Left kidney (tissue), 8 donors: ENCODE measurements at places on chromosomes 2 and 18. TPM values are rescaled to one million over a fixed set of nuclear protein-coding genes. Genes with fewer than 3 reads are reported as not detected.

DNA sequence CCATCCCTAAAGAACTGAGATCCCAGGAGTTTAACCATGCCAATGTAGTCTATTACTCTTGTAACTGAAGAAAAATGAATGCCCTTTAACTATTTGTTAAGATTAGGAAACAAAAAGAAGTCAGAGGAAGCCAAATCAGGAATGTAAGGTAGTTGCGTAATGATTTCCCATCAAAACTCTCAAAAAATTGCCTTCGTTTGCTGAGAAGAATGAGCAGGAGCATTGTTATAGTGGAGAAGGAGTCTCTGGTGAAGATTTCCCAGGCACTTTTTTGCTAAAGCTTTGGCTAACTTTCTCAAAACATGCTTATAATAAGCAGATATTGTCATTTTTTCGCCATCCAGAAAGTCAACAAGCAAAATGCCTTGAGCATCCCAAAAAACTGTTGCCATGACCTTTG lies 224.0 kb upstream of the SIX2 start:
- DNase-seq, result no peak

DNA sequence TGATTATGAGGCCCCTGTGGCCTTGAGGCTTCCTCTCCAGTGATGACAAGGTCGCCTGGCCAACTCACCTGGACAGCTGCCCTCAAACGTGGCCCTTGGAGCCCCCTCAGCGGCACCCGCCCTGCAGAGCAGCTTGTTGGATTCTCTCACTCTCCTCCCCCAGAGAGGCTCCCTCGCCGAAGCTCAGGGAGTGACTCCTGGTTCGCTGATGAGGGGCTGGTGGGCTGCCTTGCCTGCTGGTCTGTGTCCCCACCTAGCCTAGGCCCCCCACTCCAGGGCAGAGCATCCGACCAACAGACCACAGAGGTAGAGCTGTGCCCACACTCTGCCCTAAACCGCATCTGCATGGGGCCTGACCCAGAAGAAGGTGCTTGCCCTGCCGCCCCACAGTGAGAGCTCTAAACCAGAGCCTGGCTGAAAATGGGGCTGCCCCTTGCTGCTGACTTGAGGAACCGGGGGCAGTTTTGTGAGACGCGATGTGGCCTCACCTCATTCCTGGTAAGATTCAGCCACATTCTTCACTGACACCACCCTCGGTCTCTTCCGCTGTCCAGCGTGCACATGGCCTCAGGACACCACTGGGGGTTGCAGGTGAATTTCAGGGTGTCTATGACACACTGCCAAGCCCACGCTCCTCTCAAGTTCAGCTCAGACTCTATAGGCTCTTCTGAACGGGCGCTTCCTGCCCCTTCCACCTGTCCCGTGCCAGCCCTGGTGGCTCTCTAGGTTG lies 131.6 kb downstream of the CABLES1 start:
- no peak for DNase-seq

DNA sequence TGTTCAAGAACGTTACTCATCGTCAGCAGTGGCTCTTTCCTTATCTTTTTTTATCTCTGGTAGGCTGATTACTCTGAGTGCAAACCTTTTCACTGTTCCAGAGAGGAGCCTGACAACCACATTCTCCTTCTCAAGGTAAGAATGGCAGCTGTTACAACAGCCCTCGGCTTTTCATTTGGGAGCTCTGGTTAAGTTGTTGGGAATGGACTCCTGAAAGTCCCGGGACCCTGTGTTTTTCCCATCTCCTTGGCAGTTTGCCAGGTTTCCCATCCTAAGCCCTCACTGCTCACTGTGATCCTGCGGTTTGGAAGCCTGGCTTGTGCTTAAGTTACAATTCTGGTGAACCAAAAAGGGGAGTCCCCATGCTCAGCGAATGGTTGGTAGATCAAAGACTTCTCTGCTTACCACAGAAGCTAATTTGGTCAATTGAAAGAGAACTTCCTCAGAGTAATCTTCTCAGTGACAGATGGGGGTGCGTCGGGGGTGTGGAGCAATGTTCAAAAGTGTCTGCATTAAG lies 122.3 kb downstream of the LYPD6B start:
- DNase-seq, result peak; percentile 64

GRCh38 chr2:100411841-100412292 lies 5.6 kb downstream of the CHST10 start:
- DNase-seq, result no peak

GRCh38 chr18:45449418-45450227 lies 165.7 kb upstream of the SLC14A2 start:
- DNase-seq, result peak; percentile 39

- DNase-seq, result no peak
These were observed 129.3 kb downstream of the NUP35 start for GRCh38 chr2:183253441-183254130.

Gene ANKRD30BL
- 0.85 TPM for polyA plus RNA-seq

DNA sequence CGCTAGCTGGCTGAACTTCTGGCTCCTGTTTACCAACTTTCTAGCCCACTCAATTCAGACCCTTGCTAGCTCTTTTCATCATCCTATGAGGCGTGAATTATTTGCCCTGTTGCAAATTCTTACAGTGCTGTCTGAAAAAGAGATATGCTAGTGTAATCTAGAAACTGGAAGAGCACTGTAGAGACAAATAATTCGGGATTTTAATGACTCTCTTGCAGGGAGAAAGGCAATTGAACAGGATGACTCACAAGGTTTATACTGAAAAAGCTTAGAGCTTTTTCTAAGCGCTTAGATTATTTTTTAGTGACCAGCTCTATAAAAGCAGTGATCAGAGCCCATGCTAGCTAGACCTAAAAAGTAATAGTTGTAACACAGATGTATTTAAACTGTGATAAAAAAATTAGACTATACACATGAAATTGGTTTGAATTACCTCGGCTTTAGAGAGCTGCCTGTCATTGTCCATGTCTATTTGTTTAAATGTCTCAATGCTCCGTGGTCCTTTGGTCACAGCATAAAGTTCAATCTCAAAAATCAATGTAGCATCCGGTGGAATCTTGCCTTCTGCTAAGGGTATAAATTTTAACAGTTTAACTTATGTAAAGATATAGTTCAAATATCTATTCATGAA lies 9.1 kb downstream of the FKBP7 start:
- DNase-seq, result no peak

- DNase-seq, result no peak
These were observed 146.5 kb downstream of the DDX1 start for GRCh38 chr2:15738225-15738546.

DNA sequence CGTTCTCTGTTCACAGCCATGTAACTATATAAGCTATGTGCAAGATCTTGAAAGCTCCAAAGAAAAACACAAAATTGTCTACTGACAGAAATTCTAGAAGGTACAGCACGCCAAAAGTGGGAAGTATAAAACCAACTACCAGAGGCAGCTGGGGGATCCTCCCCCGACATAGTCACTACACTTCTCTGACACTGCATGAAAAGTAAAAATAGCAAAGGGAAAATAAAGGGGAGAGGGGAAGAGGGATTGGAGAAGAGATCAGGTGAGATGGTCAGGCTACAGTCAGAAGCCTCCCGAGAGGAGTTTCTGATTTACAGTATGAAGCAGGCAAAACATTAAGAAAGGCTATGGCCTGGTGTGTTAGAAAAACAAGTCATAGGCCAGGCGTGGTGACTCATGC lies 39.8 kb upstream of the PCBP1 start:
- DNase-seq, result no peak

- DNase-seq, result no peak
These were observed 71.2 kb upstream of the DOCK10 start for GRCh38 chr2:225113371-225114015.

GRCh38 chr2:192373221-192373620 lies 178.5 kb upstream of the TMEFF2 start:
- no peak for DNase-seq

Gene SLC9A2
- polyA plus RNA-seq, result 8.0 TPM

Gene COL4A3
- 79.8 TPM for polyA plus RNA-seq

DNA sequence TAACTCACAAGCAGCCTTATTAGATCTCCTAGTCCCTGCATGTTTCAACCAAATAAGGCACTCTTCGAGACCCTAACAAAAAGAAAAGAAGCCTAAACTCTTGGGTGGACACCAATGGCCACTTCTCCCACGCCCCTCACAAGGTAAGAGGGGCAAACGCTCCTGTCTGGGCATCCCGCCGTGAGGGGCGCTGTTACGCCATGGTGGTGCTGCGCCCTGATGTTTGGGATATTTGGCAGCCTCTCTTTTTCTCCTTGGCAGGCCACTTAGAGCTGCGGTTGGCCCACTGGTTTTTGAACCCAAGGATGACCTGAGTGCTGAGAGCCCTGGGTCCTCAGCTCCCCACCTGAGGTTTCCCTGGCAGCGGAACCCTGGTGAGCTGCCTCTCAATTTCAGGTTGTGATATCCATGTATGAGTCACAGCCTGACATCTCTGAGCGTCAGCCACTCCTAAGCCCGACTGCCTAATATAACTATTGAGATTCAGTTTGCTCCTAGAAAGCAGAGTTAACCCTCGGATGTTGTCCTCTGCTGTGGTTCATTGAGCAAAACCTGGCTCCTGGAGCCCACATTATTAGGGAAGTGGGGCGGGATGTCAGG lies 103.3 kb downstream of the COL6A3 start:
- DNase-seq, result no peak

DNA sequence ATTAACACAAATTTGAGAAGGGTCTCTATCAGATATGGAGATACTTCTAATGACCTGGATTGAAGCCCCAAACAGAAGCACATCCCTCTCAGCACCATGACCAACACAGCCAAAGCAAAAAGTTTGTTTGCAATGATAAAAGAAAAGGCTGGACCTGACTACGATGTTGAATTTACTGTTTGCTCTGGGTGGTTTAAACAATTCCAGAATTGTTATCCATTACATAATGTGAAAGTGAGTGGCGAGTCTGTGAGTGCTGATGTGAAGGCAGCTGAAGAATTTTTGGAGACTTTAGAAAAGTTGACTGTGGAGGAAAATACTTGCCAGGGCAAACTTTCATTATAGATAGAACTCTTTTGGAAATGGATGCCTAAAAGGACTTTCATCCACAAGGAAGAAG lies 17.4 kb upstream of the DLX2 start:
- DNase-seq, result no peak

DNA sequence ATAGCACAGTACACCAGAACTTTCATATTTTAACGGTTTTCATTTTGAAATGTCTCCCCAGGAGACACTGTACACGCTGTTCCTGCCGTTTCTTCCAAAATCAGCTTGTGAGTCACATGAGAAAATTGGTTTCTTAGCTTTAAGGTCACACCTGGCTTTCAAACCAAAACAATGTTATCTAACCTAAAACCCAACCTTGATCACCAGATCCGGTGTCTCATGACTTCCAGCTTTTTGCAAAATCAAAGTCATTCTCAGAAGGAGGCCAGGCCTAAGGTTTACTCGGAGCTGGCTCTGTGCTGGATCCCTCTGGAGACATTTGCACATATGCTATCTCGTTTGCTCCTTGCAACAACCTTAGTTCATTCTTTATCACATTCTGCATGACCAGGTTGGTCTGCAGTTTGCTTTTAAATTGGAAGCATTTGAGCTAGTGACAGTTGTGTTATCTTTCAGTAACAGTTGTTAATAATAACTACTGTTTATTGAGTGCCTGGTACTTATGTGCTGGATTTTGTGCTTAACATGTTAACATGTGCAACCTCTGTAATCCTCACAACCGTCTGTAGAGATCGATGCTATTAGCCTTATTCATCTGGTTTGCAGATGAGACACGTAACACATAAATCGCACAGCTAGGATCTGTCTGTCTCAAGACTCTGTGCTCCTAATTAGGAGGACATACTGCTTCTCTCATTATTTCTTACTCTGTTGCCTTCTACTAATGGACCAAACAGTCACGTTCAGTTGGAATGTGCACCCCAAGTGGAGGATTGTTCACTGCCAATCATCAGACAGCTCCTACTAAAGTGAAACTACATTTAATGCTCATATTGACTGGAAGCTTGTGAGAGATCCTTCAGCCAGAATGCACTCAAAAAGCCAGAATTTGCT lies 105.5 kb downstream of the RNF144A start:
- DNase-seq, result no peak

Gene SCN1A
- polyA plus RNA-seq, result 0.13 TPM

DNA sequence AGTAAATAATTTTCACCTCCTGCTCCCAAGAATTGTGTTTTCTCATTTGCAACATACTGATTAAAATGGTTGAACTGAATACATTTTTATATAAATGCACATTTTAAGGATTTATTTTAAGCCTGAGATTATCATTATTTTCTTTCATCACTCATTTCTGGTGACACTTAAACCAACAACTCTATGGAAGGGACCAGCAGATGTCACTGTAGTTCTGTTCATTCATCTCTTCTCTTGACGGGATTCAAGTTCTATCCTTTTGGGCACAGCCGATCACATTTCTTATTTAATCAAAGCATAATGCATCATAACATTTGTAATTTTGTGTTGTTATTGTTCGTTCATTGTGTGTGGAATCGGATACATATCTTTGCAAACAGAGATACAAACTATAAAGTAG lies 417.9 kb downstream of the HRH4 start:
- peak; percentile 60 for DNase-seq

DNA sequence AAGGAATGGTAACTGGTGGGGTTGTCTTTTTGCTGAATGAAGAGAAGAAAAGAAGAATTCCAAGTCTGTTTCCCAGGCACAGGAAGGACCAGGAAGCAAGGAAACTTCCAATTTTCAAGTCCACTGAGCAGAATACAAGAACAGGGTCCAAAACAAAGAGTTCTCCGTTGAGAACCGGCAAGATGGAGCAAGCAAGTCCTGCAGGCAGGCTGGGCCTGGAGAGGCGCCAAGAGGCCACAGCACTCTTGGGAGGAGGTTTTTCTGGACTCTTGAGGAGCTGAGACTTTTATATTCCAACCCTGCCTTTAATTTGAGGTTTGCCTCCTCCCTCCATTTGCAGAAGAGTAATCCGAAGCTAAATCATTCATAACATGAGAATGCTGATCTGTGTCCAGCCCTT lies 224.5 kb downstream of the IKZF2 start:
- no peak for DNase-seq

GRCh38 chr18:73923866-73924265 lies 223.8 kb downstream of the FBXO15 start:
- no peak for DNase-seq

DNA sequence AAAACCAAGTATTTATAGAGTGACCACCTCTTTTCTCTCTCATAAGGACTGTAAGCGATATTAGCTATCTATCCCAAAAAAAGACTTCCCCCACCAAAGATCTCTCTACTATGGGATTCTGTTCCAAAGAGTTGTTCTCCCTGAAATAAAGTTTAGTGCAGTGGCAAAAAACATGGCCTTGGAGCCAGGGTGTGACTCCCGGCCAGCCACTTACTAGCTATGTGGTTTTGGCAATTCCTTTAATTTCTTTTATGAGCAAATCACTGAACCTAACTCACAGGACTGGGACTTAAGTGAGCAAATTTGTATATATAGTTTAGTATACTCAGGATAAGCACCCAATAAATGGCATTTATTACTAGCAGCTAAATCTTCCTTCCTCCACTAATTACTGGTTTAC lies 42.6 kb downstream of the SESTD1 start:
- DNase-seq, result no peak
